Keratinocyte (primary cell): ENCODE measurements at places on chromosomes 12 and 14.

DNA sequence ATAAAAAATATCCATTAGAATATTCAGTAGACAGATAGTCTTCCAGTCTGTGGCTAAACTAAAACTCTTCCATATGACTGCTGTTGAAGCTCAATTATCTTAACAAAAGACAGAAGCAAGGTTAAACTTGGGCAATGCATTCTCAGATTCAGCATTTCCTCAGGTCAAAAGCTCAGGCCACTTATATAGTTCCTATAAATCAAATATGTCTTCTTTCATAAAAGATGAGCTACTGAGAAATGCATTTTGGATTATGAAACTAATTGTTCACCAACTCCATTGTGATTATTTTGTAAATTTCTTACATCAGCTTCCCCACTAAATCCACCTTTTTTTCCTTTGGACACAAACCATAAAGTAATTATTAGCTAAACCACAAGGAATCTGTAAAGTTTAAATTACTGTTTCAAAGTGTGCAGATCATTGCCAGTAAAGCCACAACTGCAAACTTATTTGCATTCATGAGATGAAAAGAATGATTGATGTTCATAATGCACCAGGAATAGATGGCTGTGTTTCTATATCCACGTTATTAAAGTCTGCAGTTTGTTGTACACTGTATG lies 224.4 kb downstream of the FBXL14 start:
- H3K27me3 ChIP-seq: no peaks in the 10 kb centered on the region
- H3K27ac ChIP-seq: no peak overlapping the region
- no peak for DNase-seq
- H3K4me1 ChIP-seq: no peaks in the 10 kb centered on the region

GRCh38 chr12:57261428-57261865 lies 10.5 kb upstream of the STAC3 start:
- no peaks in the 10 kb centered on the region for H3K27me3 ChIP-seq
- H3K4me3 ChIP-seq: no peak overlapping the region
- no peak overlapping the region for H3K27ac ChIP-seq
- H3K36me3 ChIP-seq: peaks cover 23% of the 10 kb centered on the region
- DNase-seq: no peak

GRCh38 chr14:68199554-68200151 lies 380.1 kb downstream of the RAD51B start:
- H3K4me3 ChIP-seq: no peak overlapping the region
- H3K27ac ChIP-seq: no peak overlapping the region
- DNase-seq: no peak
- no peaks in the 10 kb centered on the region for H3K27me3 ChIP-seq
- no peaks in the 10 kb centered on the region for H3K4me1 ChIP-seq

DNA sequence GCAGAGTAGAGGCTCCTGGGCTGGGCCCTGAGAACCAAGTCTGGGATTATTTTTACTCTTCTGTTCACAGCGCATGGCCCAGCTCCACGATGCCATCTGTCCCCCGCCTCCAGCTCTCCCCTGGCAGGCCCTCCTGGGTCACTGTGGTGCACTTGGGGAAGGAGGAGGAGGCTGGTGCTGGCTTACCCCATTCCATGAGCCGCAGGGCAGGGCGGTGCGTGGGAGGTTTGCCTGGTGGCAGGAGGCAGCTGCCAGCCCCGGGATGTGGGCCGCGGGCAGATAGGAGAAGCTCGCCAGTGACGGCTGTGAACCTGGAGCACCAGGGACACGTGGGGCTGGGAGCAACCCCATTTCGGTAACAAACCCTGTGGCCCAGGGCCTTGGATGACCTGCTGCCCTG lies 23.2 kb downstream of the TEAD4 start:
- H3K4me1 ChIP-seq: no peaks in the 10 kb centered on the region
- H3K4me3 ChIP-seq: no peak overlapping the region
- H3K27me3 ChIP-seq: no peaks in the 10 kb centered on the region
- H3K27ac ChIP-seq: no peak overlapping the region
- peaks cover 7% of the 10 kb centered on the region for H3K36me3 ChIP-seq
- DNase-seq: no peak

DNA sequence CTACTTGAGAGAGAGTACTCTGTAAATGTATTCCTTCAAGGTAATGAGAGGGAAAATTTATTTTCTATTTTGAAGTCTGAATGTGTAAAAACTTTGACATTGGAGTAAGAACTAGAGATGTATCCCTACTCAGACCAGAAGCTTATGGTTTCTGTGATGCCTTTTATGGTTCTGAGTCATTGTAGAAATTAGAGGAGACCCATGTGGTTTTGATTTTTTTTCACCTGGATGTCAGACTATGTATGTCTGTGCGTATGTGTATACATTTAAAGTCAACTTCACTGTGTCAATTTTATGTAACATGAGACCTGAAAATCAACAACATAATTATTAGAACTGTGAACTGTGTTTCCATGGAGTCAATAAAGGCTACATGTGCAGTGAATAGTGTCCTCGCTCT lies 302.0 kb downstream of the TRHDE start:
- H3K4me3 ChIP-seq: no peak overlapping the region
- no peaks in the 10 kb centered on the region for H3K36me3 ChIP-seq
- no peaks in the 10 kb centered on the region for H3K27me3 ChIP-seq
- H3K4me1 ChIP-seq: no peaks in the 10 kb centered on the region
- no peak for DNase-seq
- H3K27ac ChIP-seq: no peak overlapping the region

DNA sequence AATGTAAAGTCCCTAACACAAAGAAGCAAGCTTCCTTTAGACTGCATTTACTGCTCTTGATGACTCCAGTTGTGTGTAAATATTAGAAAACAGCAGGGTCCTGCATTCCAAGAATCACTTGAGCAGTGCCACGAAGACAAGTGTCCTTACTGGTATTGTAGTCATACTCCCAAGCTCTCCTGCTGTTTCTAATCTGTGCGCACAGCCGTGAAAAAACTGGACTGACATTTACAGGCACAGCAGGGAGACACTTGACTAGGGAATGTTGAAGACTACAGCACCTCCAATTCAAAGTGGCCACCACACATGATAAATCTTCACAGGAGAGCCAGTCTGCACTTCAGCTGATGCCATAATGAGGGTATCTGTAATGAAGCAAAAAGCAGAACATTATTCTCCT lies 91.4 kb downstream of the VRK1 start:
- H3K4me3 ChIP-seq: no peak overlapping the region
- H3K4me1 ChIP-seq: no peaks in the 10 kb centered on the region
- no peak overlapping the region for H3K27ac ChIP-seq
- no peaks in the 10 kb centered on the region for H3K27me3 ChIP-seq

- no peak overlapping the region for H3K27ac ChIP-seq
- DNase-seq: no peak
- peak overlapping the region; percentile 26 for H3K4me3 ChIP-seq
- no peaks in the 10 kb centered on the region for H3K36me3 ChIP-seq
- peaks cover 2% of the 10 kb centered on the region for H3K4me1 ChIP-seq
Observed at GRCh38 chr14:96626916-96627315, 124.7 kb downstream of the PAPOLA start.

GRCh38 chr14:63186453-63186852 lies 17.8 kb upstream of the RHOJ start:
- H3K27me3 ChIP-seq: no peaks in the 10 kb centered on the region

DNA sequence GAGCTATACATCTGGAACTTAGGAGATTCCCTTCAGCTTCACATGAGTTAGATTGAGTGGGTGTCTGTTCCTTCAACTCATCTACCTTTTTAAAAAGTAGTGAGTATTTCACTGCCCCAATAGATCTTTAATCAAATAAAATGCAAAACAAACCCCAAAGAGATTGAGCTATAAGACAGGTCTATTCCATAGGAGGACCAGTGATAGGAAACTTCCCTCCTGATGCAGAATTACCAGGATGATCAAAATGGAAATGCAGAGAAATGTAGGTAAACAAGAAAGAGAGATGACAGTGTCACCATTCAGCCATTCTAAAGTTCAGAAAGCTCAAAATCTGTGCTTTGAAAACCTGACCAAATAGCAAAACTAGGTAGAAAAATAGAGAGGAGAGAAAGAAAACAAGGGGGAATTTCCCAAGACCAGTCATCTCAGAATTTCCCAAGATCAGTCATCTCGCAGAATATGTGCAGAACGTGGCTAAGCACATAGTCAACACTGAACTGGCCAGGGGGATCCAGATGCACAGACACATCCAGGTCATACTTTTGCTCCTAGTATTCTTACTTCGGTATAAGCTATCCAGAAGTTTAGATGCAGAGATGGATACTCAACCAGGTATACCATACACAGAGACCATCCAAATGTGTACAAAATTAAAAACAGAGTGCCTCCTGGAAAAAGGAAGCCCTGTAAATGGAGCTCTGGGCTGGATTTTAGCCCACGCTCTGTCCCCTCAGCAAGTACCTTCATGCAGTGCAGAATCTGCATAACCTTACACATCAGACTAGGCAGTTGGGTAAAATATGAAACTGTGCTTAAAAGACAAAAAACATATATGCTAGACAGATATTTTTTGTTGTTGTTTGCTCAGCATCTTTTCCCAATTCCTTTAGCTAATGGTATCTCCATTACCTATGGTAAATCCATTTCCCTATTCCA lies 27.4 kb downstream of the SLC41A2 start:
- no peaks in the 10 kb centered on the region for H3K36me3 ChIP-seq
- H3K4me1 ChIP-seq: no peaks in the 10 kb centered on the region
- no peak for DNase-seq
- H3K27ac ChIP-seq: no peak overlapping the region
- H3K4me3 ChIP-seq: no peak overlapping the region
- no peaks in the 10 kb centered on the region for H3K27me3 ChIP-seq

DNA sequence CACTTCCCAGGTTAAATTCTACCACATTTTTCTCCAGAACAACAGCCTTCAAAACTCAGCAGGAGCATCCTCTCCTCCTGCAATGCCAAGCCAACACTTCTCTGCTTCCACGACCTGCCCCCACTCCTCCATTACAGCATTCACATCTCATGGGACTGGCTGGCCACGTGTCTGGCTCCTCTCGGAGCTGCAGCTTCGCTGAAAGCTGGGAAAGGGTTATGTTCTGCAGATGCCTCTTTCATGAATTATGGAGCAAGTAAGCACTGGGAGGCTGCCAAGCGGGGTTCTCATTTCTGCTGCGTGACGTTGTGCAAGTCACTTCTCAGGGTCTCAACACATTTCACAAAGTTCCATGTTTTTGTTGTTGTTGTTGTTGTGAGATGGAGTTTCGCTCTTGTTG lies 142.2 kb upstream of the RFLNA start:
- no peaks in the 10 kb centered on the region for H3K4me1 ChIP-seq
- peaks cover 14% of the 10 kb centered on the region for H3K27me3 ChIP-seq
- DNase-seq: no peak

DNA sequence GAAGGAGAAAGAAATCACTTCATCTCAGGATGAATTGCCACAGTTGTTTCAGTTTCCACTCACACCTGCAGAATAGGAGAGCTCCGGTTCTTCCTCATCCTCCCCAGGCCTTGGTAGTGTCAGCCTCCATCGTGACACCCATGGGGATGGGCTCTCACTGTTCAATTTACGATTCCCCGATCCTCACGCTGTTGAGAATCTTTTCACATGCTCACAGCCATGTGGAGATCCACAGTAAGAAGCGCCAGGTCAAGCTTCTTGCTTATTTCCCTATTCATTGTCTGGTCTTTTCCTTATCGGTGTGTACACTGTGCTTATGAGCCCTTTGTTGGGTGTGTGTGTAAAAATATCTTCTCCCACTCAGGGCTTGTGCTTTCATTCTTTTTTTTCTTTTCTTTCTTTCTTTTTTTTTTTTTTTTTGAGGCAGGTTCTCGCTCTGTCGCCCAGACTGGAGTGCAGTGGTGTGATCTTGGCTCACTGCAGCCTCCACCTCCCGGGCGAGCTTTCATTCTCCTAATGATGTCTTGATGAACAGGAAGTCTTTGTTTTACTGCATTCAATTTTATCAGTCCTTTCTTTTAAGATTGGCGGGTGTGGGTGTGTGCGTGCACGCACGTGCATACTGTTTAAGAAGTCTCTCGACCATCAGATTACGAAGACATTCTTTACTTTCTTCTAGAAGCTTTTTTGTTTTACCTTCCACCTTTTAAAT lies 21.5 kb downstream of the RIN3 start:
- no peaks in the 10 kb centered on the region for H3K27me3 ChIP-seq
- H3K4me3 ChIP-seq: no peak overlapping the region
- no peak overlapping the region for H3K27ac ChIP-seq
